Stimulated activated CD8-positive, alpha-beta memory T cell treated with anti-CD3 and anti-CD28 coated beads, Interleukin-2, amount 100 ng/mL, for 1 hour (primary cell): ENCODE measurements at places on chromosomes 4 and X.

DNA sequence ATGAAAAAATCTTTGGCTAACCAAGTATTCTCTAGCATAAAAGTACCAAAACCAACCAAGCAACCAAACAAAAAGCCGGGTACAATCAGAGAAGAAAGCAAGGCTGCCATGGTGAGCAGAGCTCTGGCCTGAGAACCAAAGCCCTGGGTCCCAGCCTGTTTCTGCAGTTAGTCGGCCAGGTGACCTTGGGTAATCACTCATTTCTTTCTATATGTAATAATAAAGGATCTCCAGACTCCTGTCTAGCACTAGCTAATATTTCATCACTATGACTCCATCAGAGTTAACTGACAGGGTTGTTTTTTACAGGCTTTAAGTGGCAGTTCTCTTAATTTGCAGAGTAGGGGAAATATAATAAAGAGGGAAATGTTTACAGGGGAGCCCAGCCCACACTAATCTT is 34.0 kb upstream of the RASGEF1B start:
- no peak for DNase-seq

- DNase-seq = no peak
Measured at GRCh38 chr4:61251129-61251528, 51.0 kb downstream of the ADGRL3 start.

DNA sequence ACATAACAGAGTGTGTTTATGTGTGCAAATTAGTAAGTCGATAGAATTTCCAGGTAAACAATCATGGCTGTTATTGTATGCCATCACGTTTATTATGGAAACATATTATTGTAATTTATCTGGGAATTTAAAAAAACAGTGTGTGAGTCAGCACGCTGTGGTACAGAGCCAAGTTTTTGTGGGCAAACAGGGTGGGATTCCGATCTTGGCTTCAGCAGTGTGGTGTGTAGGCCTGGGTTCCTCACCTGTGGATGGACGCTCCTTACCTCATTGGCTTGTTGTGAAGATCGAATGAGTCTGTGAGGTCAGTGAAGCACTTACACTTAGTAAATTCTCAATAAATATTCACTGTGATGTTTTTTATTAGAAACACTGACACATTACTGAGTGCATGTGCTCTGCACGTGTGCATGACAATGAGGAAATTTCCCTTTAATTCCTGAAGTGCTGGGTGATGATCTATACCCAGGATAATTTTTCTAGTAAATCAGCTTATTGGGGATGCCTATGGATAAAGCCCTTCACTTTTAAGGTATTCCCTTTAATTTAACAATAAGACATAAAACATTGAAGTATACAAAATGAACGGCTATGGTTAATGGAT is 36.4 kb downstream of the SLIT2 start:
- no peak for DNase-seq

DNA sequence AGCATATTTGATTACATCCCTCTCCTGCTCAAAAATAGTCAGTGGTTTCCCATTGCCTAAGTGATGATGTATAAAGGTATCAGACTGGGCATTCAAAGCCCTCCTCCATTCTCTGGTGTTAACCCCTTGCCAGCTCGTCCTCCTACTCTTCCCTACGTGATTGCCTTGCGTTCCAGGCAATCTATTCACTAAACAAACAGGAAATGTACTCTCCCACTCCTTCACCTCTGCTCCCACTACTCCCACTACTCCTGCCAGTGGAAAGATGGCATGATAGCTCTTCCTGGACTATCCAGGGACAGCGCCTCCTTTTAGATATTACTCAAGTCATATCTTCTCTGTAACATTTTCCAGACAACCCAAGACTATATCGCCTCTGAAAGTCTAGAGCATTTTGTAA is 5.8 kb downstream of the DGAT2L6 start:
- no peak for DNase-seq

DNA sequence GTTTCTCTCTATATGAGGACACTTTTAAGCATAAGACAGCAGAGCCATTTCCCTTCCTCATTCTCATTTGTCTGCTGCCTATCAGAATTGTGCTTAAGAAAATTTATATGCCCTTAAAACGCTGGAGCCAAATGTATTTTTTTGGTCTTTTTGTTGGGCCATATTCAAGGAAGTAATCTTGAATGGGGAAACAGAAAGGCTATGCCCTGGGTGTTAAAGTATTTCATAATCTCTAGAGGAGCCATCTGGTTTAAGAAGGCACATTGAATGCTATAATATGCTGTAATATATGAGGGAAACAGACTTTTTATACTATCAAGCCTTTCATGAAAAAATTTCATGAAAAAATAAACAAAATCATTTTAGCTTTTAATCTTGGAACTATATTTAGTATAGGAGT is 4.3 kb downstream of the DMD start:
- no peak for DNase-seq

DNA sequence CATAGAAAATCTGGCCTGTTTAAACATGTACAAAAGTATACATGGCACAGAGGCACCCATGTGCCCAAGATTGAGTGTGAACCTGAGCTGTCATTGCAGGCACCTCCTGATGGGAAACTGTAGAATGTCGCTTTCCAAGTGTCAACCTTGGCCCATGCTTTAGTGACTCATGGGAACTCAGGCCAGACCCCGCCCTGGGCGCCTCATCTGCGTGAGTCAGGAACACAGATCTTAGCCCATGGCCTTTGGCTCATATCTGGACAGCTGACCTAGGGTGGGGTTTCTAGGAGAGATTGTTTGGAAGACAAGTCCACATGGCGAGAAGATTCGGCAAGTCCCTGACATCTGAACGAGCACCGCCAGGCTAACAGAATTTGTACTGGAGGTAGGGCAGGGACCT is 50.0 kb downstream of the CYTL1 start:
- no peak for DNase-seq

GRCh38 chrX:95318882-95319281 is 1365.8 kb upstream of the DIAPH2 start:
- DNase-seq = no peak
